ENCODE measurements at places on chromosomes 3 and 15.
A peak's percentile ranks its signal among the peaks of the same experiment; 100 is the strongest.

DNA sequence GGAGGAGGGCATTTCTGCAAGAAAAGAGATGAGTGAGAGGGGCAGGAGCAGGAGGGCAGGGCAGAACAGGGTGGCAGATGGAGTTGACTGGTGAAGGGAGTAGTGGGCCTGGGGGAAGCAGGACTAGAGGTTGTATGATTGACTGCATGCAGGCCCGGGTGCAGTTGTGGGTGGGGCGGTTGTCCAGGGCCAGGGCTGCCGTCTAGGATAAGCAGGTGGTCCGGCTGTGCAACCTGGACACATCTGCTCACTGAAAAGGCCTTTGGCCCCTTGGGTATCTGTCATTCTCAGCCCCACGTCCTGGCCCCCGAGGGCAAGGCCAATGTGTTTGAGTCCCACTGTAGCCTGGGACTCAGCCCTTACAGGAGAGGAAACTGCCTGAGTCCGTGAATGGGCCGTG lies 25.4 kb downstream of the ALS2CL start:
- no peak for DNase-seq

GRCh38 chr3:197218210-197218609 lies 80.2 kb downstream of the DLG1 start:
- no peak for DNase-seq

DNA sequence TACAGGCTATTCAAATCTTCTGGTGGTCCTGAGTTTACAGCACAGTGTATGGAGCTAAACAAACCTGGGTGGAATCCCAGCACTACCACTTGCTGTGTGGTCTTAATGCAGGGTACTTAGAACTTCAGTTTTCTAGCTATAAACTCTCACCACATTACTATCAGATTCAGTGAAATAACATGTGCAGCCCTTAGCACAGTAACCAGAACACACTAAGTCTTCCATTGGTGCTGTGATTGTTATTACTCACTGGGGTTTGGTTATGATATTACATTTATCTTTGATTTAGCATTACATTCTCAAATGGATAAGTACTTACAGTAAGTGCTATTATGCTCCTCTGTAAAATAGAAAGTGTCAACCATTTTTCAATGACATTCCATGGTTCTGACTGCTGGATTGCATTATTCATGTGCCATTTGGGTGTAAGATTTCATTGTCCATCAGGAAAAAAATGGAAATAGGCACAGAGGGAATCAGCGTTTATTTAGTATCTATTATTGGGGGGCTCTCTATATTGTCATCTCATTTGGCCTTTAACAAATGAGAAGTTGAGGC lies 81.9 kb downstream of the PDE8A start:
- DNase-seq, result no peak

DNA sequence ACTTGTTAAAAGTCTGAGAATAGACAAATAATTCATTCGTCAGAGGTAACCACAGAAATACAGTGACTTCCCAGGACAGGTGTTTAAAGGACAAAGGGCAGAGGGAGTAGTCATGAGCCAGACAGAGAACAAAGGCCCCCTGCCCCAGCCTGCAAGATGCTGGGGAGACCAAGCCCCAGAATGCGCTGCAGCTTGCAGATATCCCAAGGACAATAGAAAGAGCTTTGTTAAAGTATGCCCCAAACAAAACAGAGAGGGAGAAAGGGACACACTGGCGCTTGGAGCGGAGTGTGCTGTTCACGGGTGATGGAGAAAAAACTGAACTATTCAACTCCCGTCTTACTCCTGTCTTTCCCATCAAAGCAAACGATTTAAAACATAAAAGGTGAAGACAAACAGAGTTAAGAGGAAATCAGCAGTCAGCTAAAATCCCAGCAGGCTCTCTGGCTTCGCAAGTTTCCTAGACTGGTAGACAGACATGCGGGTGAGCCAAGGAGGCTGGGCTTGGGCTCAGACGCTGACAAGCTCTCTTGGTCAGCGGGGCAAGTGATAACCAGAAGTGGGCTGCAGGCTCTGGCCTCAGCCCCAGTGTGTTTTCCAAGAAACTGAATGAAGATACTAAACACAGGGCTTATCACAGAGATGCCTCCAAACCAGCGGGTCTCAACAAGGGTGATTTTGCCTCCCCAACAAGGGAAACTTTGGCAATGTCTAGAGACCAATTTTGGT lies 130.1 kb downstream of the UACA start:
- DNase-seq, result no peak

DNA sequence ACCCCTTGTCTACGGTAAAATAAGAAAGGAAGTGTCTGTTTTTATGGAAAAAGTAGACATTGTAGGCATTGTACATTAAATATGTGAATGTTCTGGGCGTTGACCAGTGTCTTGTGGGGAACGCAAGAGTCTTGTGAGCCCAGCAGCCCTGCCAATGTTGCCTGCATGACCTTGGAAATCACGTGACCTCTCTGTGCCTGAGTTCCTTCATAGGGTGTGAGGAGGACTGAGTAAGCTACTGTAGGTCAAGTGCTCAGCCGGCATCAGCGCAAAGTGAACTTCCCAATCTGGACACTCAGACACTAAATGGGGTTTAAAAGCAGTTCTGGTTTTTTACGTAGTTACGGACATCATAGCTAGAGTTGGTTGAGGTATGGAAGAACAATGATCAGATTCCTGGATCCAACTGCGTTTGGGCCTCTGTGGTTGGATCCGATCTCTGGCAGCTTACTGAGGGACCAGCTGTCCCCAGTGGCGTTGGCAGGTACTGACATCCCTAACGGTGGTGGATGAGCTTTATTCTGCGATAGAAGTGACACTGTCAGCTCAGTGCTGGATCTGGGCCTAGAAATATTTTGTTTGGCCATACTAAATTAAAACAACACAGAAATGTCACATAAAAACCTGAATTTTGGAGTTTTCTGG lies 63.8 kb downstream of the SPSB4 start:
- no peak for DNase-seq

- DNase-seq, result no peak
Observed at GRCh38 chr3:134054881-134055280, 25.2 kb upstream of the SLCO2A1 start.

- no peak for DNase-seq
Observed at GRCh38 chr3:9255976-9256375, 6.5 kb upstream of the SRGAP3 start.

DNA sequence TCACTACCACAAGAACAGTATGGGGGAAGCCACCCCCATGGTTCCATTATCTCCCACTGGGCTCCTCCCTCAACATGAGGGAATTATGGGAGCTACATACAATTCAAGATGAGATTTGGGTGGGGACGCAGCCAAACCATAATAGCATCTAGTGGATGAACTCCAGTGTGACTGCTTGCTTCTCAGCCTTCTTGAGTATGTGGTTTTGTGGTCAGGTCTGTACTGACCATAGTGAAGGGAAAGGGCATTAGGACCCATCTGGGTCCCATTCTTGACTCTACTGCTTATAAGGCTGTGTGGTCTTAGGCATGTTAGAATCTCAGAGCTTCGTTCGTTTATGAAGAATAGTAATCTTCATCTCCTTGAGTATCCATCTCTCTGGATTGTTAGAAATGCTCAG lies 81.4 kb downstream of the CGNL1 start:
- DNase-seq, result no peak

GRCh38 chr3:172314591-172315160 lies 133.6 kb downstream of the GHSR start:
- no peak for DNase-seq

GRCh38 chr3:178537122-178537705 lies 978 bp downstream of the KCNMB2 start:
- DNase-seq, result no peak

- no peak for DNase-seq
Observed at GRCh38 chr15:73388256-73388781, 19.6 kb upstream of the HCN4 start.

DNA sequence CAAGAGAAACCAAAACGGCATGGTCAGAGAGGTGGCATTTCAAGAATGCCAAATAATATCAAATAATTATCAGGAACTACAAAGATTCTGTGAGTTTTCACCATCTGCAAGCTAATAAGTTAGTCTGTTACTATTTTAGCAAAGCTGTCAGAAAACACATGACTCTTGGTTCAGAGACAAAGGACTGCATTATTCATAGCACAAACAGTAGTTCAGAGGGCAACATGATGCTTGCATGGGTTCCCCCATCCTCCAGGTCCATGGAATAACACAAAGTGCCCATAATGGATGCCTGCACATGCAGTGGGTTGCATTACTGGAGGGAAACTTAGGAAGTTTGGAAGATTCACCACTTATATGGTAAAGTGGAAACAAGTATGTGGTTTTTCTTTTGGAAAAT lies 228.8 kb upstream of the ALCAM start:
- no peak for DNase-seq

GRCh38 chr3:39766433-39766832 lies 43.0 kb upstream of the MYRIP start:
- no peak for DNase-seq

- DNase-seq, result peak; percentile 13
Observed at GRCh38 chr15:61051569-61052031, 177.5 kb downstream of the RORA start.

- no peak for DNase-seq
Observed at GRCh38 chr3:16759227-16759903, 125.4 kb upstream of the PLCL2 start.

DNA sequence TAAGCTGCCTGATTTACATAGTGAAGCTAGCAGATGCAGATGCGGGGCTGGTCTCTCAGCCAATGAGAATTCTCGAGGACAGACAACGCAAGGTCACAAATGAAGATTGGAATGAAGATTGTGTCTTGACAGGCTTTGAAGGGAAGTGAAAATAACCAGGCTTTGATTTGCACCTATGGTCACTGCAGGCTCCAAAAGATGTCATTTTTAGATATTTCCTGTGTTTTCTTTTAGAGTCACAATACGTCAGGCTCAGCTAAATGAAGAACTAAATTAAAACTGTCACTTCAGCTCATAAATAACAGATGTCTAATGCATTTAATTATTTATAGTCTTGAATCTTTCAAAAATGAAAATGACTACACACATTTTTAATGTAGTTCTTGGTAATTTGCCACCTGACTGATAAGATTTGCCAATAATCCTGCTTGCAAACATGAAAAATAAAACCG lies 99.5 kb downstream of the SQOR start:
- DNase-seq, result no peak

DNA sequence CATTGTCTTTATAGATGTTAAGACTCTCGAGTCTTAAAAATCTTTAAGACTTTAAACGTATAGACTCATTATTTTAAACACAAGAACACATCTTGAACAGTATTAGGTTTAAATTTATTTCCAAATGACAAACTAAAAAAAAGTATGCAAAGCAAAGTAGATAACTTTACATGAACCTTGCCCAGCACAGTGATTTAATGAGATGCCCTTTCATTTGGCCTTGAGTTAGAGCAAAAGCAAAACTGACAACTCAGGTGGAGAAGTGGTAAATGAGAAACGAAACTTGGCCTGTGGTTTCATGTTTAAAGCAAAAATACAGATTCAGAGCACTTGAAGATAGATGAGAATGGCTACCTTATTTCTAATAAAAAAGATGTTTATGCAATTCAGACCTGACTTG lies 8.6 kb downstream of the GPR15 start:
- DNase-seq, result no peak

DNA sequence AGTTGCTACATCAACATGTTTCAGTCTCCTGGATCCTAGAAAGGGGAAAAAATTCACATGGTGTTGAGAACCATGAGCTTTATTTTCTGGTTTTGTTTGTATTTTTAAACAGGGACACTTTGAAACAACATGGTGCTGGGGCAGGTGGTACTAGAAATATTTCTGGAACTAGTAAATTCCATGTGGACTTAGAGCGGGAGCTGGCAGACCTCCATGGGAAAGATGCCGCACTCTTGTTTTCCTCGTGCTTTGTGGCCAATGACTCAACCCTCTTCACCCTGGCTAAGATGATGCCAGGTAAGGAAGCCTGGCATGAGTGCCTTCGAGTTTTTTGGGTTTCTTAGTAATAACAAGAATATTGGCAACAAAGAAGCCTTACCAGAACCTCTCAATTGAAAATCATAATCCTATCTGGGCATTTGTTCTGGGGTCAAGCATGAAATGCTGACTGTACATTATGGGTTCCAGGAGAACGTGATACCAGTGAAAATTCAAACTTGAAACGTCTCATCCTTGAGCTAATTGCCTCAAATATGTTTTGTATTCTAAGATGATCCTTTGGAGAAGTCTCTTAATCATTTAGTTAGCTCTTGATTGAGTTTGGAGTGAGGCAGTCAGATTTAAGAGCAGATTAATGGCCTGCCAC lies 7.9 kb downstream of the ALAS1 start:
- no peak for DNase-seq

DNA sequence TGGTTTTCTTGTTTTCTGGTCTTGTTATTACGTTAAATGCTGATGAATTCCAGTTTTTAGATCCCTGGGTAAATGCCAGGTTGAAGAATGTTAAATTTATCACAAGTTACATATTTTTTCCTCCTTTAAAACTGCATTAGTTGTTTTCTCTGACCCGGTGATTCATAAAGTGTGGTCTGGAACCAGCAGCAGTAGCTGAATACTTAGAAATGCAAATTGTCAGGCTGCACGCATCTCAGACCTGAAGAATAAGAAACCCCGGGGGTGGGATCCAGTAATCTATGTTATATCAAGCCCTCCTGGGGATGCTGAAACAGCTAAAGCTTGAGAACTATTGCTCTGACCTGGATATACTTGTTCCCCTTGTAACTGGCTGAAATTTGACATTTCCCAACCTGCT lies 69.1 kb downstream of the PEX5L start:
- DNase-seq, result no peak

- no peak for DNase-seq
Observed at GRCh38 chr15:89368566-89369223, 34.1 kb upstream of the POLG start.

DNA sequence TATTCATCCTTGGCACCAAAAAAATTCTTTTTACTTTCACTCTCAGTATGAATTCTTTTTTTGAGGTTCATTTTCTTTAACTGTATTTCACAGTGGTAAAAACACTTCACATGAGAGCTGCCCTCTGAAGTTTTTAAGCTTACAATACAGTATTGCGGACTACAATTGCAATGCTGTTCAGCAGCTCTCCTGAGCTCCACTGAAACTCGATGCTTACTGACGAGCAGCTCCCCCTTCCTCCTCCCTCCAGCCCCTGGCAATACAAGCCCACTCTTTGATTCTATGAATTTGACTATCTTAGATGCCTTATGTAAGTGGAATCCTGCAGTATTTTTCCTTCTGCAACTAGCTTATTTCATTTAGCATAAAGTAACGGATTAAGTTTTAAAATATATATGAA lies 183.4 kb downstream of the ADAMTS17 start:
- no peak for DNase-seq

DNA sequence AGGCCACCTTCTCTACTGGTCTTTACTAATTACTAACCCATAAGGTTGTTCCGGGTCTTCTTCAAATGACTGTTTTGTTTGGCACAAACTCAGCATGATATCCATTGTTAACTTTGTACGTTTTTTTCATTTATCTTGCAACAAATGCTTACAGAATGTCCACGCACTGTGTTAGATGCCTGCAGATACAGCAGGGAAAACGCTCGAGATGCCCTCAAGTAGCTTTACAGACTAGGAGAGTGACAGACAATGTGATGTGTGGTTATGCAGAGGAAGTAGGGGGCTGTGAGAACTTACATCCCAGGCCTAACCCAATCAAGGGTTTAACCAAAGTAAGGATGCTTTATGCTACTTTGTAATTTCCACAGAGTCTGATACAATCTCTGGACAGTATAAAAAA lies 949 bp upstream of the RFC4 start:
- DNase-seq, result no peak
